Cerebellar nuclear complex (tissue), 1 donor: ENCODE measurements at places on chromosomes 4 and X.

DNA sequence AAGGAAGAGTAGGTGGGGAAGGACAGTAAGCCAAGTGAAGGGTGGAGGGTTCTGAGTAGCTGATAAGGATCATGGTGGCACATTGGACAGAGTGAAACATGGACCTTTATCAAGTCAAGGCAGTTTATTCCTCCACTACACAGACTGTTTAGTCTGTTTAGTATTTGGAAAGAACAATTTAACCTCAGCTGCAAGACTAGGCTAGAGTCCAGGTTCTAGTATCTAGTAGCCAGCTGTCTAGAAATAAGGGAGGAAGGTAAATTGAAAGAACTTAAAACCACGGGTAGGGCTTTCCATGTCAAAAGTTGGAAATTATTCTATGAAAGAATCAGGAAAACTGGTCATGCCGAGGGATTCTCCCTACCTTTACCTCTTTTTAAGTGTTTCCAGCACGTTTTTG, 140.1 kb upstream of the MED14 start:
- no peak for DNase-seq

- DNase-seq = no peak
These were observed 136.0 kb downstream of the GUCY2F start for GRCh38 chrX:109345856-109346255.

GRCh38 chrX:2373615-2374014, 127.2 kb downstream of the DHRSX start:
- no peak for DNase-seq

DNA sequence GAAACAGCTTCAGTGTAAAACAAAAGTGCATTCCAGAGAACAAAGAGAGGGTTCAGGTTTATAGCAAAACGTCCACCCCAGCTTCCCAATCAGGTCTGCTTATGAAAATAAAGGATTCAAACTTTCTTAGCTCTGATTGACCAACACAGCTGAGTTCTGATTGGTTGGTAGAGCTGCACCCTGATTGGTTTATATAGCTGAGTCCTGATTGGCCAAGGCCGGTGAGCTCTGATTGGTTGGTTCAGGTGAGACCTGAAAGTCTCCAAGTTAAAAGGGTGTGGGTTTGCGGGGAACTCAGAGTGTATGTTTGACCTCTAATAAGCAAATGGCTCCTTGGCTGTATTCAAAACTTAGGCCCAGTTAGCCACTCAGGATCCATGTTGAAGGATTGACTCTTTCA, 20.9 kb downstream of the CLRN2 start:
- DNase-seq = no peak

DNA sequence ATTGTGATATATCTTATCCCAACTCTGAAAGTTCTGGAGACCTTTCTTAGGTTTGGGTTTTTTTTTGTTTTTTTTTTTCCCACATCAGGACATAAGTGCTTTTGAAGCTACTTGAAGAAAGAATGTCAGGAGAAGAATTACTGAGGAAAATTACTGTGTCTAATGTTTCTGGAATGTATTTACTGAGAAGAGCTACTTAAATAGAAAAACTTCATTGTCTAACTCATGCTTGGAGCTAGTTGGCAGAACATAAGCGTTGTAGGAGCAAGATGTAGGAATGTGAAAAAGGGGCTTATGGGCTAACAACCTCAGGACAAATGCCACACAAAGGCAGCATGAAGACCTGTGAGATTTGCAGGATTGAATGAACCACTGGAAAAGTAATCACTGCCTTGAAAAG, 166.6 kb upstream of the GLRA2 start:
- no peak for DNase-seq

GRCh38 chrX:14027511-14028019, 2.1 kb downstream of the GEMIN8 start:
- no peak for DNase-seq

GRCh38 chrX:120262859-120263708, 12.5 kb downstream of the ZBTB33 start:
- no peak for DNase-seq

GRCh38 chrX:100424012-100424411, 13.9 kb upstream of the PCDH19 start:
- DNase-seq = no peak

- DNase-seq = no peak
These were observed 155.8 kb downstream of the KCNIP4 start for GRCh38 chr4:21792736-21793135.

DNA sequence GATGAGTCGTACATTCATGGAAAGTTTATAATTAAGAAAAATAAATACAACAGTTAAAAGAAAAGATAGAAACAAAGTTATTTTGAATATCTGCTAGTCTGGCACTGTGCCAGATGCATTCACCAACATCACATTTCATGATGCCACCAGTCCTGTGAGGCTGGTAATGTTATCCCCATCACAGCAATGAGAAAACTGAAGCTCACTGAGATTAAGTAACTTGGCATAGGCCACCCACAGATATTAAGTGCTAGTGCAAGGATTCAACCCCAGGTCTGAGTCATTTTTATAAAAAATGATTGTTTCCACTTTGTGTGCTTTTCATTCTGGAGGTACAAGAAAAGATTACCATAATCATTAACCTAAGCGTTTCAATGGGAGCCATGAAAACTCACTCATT, 65.0 kb upstream of the IL15 start:
- no peak for DNase-seq

- no peak for DNase-seq
These were observed 44.3 kb upstream of the CLCN4 start for GRCh38 chrX:10112510-10112909.

DNA sequence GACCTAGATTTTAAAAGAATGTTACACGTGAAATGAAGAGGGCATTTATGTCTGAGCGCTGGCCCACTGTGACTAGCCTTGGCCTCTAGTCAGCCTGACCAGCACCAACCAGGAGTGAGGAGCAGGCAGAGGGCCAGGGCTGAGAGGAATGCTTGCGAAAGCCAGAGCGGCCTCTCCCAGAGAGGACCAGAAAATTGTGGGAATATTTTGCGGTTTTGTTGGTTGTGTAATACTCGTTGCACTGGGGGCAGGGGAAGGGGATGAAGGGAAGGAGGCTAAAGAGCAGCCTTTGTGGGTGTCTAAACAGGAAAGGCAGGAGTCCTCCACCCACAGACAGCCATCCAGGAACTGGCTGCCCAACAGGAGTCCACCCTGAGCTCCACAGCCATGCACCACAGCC, 3.8 kb downstream of the GABRE start:
- DNase-seq = no peak

GRCh38 chr4:41287852-41288251, 31.1 kb downstream of the UCHL1 start:
- no peak for DNase-seq

DNA sequence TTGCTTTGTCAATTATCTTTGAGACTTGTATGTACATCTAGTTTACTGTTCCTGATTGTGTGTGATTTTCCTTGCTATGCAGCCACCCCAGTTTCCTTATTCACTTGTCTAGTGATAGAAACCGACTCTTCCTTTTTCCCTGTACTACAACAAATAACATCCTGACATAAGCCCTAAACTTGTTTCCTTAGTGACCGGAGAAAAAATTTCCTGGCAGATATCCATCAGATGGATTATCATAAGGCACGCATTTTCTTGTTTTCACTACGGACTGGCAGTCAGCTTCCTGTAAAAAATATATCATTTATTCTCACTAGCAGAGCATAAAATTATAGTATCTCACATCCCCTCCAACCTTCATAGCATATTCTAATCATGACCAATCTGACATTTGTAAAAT, 410.7 kb downstream of the CENPC start:
- no peak for DNase-seq

GRCh38 chr4:11635342-11635741, 206.6 kb upstream of the HS3ST1 start:
- DNase-seq = no peak

GRCh38 chr4:173094739-173095421, 73.7 kb upstream of the GALNT7 start:
- DNase-seq = no peak

DNA sequence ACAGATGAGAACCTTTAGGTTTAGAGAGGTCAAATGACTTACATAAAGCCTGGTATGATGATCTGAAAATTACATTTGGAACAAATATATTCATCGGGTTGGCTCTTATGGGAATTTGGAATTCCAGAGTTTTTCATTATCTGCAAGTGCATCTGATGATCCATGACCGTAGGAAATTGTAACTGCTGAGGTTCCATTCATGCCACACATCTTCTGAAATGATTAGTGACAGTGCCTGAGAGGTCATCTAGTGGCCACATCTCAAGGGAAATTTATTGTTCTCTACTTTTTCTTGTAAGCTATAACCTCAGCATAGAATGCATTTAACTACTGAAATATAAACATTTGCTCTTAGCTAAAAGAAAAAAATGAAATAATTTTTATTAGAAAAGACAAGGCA, 105.8 kb upstream of the NWD2 start:
- DNase-seq = no peak

DNA sequence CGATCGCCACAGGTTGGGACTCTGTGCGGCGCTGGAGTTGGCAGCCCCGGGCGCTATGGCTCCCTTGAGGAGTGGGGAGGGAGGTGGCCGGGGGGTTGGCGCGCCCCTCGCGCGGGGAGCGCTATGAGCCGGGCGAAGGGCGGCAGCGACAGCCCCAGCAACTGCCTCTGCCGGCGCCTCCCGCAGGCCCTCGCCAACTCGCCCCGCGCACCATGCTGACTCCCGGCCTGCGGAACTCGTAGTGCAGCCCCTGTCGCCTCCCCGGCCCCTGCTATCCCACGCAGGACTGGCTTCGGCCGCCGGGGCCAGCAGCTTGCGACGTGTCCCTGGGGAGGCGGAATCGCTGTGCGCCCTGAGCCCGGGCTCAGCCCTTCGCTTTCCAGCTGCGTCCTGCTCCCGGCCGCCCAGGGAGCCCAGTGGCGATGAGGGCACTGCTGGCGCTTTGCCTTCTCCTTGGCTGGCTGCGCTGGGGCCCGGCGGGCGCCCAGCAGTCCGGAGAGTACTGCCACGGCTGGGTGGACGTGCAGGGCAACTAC, 415 bp downstream of the SHISA3 start:
- no peak for DNase-seq

DNA sequence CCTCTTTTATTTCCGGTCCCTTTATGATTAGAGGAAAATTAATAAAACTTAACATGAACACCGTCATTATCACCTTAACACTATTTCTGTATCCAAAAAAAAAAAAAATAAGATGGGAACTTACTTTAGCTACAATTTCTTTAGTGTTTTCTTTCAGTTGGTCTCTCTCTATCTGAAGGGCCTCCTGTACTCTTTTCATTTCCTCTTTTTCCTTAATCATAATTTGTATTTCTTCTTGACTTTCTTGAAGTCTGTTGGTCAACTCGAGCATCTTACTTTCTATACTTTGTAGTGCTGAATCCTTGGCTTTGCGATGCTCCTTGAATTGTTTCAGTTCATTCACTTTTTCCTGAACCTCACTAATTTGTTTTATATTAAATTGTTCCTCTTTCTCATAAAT, 45.3 kb upstream of the BDH2 start:
- DNase-seq = no peak

DNA sequence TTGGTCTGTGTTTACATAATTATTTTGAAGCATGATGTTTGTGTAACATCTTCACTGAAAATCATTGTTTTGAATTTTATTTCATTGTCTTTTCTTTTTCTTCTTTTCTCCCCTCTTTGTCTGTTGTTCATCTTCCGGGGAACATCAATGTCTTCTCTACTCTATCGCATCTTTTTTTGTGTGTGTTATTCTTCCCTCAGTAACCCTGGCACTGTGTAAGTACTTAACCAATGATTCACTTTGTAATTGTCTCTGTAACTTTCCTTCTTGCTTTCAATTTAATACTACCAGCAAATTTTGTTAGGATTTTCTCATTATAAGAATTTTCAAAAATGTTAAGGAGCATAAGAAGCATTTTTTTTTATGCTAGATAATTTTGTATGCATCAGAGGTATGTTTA, 130.8 kb downstream of the PDLIM5 start:
- no peak for DNase-seq

- DNase-seq = no peak
These were observed 109.8 kb downstream of the MAPK10 start for GRCh38 chr4:86250006-86250405.

DNA sequence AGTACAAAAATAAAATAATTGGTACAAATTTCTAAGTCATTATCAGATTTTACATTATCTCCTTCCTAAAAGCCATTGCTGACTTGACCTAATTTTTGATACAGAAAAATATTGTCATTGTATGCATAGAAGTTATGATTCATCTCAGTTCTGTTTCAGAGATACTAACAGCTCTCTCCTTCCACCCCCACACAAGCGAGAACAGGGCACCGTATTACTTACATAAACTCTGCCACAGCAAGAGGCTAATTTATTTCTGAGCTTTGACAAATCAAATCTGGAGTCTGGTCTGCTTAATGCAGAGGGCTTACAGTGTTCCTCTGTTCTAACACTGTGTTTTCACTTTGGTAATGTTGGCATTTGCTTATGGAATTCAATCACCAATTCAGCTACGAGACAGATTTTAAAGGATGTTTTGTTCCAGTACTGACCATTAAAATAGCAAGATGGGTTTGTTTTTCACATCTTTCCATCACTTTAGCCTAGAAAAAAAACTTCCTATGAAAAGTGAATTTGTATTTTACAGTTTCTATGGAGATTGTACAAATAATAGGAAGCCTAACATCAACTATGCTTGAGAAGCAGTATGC, 181.8 kb downstream of the USP46 start:
- no peak for DNase-seq

DNA sequence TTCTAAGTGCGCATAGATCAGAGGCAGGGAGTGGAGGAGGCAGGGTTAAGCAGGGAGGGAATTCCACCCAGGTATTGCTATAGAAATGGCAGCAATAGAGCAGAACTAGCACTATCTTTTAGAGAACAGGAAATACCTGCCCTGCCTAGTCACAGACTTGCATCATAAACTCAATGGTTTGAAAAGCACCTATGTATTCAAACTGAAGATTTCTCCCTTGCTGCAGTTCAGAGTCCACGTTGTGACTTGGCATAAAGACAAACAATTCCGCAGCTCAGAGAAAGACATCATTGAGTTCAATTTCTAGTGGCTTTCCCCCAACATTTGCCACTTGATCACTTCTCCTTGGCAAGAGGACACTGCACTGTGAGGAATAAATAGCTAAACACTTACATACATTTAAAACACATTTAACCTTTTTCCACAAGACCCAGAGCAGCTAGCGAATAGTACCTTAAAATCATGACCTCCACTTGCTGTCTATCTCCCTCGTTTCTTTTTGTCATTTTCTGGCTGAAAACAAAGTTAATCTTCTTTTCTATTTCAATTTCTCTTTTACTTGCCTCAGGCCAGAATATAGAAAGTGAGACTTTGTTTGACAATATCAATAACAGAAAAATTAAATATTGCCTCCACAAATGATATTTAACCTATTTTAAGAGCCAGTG, 42.4 kb downstream of the SLC7A11 start:
- DNase-seq = no peak
